SW 1271 (cell line): ENCODE measurements at places on chromosomes 5 and 9.

DNA sequence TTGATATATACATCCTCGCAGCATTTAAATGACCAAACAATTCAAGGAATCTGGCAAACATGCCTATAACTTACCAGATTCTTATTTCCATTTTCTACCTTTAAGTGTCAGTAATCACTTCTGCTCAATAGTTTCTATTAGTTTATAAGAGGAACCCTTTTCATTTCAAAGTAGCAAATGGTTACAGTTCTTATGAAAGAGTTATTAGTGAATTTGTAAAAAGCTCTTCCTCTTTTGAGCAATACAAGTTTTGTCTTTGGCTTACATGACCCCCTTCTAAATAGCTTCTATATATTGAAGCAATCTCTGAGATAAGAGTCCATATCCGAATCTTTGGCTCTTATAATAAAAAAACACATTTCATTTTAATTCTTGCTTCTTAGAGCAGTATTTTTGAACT is 42.0 kb downstream of the ELL2 start:
- no peak for DNase-seq

- no peak for DNase-seq
Observed at GRCh38 chr5:59099270-59099994, 516.6 kb downstream of the RAB3C start.

GRCh38 chr5:123186771-123187170 is 97.7 kb downstream of the PRDM6 start:
- no peak for DNase-seq

GRCh38 chr5:37375091-37375490 is 4.0 kb upstream of the WDR70 start:
- DNase-seq: no peak

DNA sequence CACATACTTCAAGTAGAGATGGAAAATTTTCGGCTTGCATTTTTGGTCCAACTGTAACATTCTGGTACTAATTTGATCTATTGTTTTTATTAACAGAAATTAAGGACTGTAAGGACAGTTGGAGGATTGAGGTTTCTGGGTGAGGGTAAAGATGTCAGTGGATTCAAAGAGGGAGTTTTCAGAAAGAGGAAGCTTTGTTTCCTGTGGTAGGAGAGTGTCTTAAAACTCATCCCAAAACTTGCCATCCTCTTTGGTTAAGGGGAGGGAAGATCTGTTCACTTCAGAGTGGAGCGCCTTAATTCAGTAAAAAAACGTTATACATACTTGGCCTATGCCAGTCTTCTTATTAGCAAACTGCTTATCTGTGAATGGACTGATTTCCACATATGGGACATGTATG is 13.8 kb downstream of the CNTRL start:
- no peak for DNase-seq

- no peak for DNase-seq
Observed at GRCh38 chr9:103304797-103305196, 309.7 kb downstream of the CYLC2 start.

DNA sequence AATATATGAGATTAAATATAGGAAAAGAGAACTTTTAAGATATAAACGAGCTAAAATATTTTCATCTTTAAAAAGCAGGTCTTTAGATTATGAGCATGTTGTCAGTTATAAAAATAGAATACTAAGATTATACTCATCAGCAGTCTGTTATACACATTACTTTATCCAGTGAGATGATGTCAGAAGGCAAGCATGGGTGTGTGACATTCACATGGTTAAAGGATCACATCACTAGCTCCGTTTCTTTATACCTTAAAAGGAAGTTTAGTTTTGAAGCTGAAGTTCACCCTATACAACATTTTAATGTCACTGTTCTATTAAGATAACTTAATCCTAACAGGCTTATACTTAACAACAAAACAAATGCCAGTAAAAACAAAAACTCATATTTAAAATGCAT is 59.6 kb downstream of the RICTOR start:
- DNase-seq: no peak

GRCh38 chr5:130045334-130045733 is 141.1 kb downstream of the CHSY3 start:
- DNase-seq: no peak

DNA sequence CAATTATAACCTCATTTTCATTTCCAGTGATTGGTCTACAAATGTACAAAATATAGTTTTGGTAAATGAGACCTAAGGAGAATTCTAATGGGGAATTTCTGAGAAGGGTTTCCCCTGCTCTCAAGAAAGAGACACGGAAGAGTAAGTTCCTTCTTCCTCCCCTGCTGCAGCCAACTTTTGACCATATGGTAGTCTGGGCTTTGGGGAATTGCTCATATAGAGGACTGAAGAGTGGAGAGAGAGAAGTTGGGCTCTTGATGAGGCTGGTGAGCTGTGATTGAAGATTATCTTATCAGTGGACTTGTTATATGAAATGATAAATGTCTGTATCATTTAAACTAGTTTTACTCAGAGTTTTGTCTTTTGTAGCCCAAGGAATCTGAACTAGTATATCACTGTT is 4.3 kb upstream of the LNPEP start:
- no peak for DNase-seq

GRCh38 chr5:150022158-150022531 is 21.6 kb downstream of the HMGXB3 start:
- peak; percentile 83 for DNase-seq

GRCh38 chr5:108521841-108522506 is 140.1 kb upstream of the FBXL17 start:
- DNase-seq: peak; percentile 28

DNA sequence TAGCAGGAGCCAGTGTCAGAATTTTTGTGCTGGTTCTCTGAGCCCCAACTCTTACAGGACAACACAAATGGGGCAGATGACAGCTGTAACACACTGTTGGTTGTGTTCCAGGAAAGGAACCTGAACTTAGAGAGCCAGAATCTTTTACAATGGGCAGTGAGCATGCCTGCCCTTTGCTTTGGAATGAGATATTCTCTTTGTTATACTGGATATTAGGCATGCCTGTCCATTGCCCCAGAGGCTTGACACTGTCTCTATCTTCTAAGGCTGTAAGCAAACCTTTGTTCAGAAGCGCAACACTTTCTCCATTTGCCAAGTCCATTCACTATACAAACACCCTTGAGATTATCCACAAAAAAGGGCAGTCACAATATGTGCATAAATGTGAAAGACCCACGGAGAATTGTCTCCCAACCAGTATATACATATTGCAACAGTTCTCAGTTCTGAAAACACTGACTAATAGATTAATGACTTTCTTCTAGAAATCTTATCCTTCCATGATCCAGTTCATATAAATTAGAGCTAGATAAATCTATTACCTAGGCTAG is 26.3 kb upstream of the CEP120 start:
- no peak for DNase-seq
